T-helper 9 cell (primary cell): ENCODE measurements at places on chromosomes 7 and 10.

DNA sequence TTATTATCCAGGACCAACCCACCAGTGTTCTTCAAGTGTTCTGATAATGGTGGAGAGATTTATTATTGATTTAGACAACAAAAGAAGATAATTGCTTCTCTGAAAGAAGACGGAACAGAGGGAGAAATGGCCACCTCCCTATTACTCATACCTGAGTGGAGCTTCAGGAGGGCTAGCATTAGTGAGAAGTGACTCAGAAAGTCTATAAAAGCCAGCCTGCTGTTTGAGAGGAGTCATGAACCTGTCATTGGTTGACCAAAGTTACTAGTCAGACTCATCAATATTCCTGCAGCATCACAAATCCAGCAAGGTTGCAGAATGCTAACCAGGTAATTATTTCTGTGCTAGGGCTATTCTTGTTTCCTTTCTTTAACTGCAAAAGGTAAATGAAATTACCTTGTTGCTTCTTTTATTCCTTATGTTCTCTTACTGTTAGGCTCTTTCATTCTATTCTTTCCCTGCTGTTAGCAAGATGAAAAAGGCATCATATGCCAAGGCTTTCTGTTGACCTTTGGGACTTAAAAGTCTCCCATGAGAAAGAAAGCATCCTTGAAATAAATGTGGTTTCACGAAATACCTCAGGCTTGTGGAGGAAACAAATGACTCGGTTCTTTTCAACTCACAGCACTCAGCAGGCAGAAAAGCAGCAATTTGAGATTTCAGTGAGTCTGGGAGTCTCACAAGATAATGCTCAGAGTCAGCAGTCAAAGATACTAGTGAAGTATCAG, 256.4 kb upstream of the PHYHIPL start:
- no peak for DNase-seq

- DNase-seq = peak; percentile 11
These were observed 22.5 kb downstream of the CFAP43 start for GRCh38 chr10:104209575-104210198.

- DNase-seq = no peak
These were observed 31.3 kb downstream of the ANXA8 start for GRCh38 chr10:47452495-47453140.

GRCh38 chr7:116405810-116406209, 93.7 kb upstream of the CAV2 start:
- DNase-seq = no peak

GRCh38 chr10:7606951-7607404, 59.8 kb downstream of the ITIH5 start:
- DNase-seq = no peak

DNA sequence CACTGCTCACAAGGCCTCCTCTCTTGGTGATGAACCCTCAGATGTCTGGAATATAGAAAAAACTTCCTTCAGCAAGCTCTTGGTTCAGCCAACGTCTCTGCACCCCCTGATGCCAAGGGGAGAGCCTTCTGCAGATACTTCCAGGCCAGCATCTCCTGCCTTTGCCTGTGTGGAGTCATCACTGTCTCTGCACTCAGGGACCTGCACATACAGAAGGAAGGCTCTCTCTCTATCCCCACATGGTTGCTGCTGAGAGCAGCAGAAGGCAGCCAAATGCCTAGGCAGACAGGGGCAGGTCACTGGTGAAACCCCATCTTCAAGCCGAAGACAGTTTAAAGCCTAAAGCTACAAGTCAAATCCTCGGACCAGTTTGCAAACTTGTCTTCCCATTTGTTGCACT, 137.6 kb downstream of the WDR11 start:
- DNase-seq = no peak

- no peak for DNase-seq
These were observed 2.4 kb upstream of the CFAP69 start for GRCh38 chr7:90242369-90243168.

GRCh38 chr10:132197271-132198067, 10.7 kb downstream of the DPYSL4 start:
- DNase-seq = no peak

- DNase-seq = no peak
These were observed 55.1 kb upstream of the SEMA3A start for GRCh38 chr7:84249656-84250055.

- DNase-seq = no peak
These were observed 86.7 kb upstream of the IKZF1 start for GRCh38 chr7:50217821-50218281.

DNA sequence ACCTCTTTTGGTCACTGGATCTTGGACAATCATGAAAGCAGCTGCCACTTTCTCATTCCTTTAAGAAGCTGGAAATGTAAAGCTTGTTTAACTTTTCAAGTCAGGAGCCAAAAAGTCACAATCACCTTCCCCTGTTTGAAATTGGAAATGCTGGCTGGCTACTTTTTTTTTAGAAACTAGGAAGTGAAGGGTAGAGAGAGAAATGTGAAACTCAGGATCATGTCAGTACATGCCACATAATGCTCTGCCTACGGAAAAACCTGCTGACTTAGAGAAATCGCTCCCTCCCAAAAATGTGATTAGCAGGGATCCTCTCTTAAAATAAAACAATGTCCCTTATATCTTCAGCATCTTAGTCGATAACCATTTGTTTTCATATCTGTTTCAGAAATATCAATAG, 188.4 kb upstream of the C7orf33 start:
- DNase-seq = no peak

DNA sequence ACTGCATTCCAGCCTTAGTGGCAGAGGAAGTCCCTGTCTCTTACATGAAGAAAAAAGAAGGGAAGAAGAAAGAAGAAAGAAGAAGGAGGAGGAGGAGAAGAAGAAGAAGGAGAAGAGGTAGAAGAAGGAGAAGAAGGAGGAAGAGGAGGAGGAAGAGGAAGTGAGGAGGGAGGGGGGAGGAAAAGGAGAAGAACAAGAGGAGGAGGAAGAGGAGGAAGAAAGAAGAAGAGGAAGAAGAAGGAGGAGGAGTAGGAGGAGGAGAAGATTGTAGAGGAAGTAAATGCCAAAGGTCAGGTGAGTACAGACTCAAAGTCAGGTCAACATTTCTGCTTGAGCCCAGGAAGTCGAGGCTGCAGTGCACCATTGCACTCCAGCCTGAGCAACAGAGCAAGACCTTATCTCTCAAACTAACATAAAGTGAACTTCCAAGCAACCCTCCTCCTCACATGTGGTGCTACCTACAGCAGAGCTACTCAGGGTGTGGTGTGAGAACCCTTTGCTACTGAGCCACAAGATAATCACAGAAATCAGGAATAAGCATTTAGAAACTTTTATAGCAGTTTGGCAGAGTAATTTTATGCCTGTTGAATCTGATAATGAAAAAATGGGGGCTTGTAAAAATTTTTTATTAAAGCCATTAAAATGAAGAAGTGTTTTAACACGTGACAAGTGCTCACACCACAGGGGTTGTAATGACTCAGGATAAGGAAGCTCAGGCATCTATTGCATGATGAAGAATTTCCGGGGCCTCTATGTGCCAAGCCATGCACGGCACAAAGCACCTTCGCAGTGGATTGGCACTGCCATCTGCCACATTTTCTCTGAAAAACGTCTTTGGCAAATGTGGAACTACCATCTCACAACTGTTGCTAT, 224.9 kb upstream of the AUTS2 start:
- DNase-seq = no peak
